Stimulated activated CD4-positive, alpha-beta T cell treated with anti-CD3 and anti-CD28 coated beads, Interleukin-4, amount 100 ng/mL, for 24 hours (primary cell): ENCODE measurements at places on chromosomes 1 and 21.

DNA sequence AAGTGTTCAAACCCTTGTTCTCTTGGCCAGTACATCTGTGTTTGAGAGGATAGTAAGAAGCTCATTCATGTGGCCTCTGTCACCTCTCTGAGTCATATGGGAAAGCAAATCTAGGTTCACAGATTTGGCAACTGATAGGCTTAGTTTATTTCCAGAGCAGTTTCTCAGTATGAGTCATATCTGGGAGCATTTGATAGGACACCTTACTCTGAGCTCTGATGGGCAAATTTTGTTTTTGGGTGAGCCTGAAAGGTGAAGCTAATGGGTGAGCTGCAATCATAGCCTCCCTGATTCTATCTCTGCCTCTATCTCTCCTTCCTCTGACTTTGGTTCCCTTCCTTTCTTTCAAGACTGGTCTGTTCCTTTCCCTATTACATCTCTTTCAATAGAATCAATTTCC, 134.4 kb downstream of the S1PR1 start:
- DNase-seq, result peak; percentile 23

GRCh38 chr1:87432685-87433084, 104.0 kb downstream of the LMO4 start:
- DNase-seq, result no peak

DNA sequence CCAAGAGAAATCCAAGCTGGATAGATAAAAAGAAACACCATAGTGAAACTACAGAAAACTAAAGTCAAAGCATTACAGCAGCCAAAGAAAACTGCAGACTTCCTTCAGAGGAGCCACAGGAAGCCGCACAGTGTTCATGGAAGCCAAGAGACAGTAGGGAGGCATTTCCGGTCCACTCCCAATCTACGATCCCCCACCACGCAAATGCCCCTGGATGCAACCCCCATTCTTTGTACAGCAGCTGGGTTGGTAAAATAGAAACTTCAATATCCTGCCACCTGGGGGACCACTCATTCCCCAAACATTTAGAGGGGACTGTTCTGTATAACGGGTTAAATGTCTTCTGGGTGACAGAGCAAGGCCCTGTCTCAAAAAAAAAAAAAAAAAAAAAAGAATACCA, 43.9 kb upstream of the TSPEAR start:
- peak; percentile 34 for DNase-seq

- DNase-seq, result no peak
These were observed 5.9 kb upstream of the SPRR4 start for GRCh38 chr1:152964536-152964935.

DNA sequence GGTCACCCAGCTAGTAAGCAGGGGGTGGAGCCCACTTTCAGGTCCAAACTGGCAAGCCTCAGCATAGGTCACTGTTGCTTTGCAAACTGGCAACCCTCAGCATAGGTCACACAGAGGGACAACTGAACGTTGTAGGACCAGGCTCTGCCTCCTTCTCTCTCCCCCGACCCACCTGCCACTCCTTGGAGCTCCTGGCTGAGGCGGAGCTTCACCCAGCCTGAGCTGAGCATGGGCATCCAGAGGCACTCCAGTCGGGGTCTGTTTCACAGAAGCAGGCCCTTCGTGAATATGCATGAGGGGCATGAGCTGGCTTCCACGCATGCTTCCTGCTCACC, 24.2 kb downstream of the CAPZB start:
- no peak for DNase-seq

DNA sequence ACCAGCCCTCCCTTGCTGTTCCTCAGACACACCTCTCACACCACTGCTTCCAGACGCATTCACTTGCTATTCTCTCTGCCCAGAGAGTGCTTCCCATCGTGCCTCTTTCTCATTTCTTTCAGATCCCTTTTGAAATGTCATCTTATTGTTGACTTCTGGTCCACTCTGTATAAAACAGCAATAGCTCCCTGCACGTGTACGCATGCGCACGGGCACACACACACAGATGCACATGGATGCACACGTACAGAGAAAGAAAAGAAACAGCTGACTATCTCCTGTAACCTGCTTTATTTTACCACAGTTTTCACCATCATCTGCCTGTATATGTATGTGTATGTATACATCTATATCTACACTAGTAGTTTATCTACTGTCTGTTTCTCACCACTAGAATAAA, 285.9 kb upstream of the NR5A2 start:
- no peak for DNase-seq

DNA sequence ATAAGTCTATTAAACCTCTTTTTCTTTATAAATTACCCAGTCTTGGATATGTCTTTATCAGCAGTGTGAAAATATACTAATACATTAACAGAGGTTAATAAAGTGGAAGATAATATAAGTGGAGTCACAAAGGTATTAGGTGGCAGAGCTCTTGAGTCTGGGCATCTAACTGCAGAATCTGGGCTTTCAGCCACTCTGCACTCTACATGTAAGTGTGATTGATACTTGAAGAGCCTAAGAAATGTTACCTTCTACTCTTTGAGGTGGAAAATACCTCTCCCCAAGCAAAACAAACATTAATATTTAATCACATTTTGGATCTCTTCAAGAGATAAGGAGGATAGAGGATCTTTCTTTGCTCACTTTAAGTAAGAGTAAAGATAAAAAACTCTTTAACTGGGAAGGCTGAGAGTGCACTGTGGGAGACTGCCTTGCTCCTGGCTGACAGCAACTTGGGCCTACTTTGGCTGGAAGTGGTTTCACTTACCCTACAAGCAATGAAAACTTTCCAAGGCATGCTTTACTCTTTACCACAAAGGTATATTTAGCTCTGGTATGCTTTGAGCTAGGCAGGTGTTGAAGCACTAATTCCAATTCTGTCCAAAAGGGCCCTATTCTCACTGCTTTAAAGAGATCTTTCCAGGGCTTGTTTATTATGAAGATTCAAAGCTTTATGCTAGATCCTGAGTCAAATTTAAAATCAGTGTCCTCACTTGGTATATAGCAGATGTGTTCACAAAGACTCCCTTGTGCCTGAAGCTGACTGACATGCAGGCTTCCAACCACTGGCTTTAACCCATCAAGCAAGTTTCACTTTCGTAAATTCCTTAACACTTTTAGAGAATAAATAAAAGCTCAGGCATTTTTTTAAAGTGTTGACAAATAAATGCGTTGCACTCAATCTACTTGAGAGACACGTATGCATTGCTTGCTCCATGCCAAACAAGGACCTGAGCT, 245.3 kb upstream of the ZP4 start:
- no peak for DNase-seq

DNA sequence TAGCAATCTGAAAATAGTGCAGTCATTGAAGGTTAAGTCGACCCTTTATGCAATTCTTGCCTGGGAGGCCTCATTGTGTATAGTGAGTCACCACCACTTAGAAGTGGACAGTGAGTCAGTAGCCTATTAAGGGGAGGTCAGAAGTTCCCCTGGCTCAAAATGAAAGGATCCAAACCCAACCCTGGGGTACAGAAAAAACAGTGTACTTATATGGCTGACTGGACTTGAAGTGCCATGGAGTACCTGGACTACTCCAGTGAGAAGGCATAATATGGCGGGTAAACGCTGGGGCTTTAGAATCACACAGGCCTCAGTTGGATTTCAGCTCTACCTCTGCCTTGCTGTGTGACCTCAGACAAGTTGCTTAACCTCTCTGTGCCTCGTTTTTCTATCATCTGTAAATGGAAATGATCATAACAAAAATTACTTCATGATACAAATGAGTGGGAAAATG, 2.2 kb upstream of the BCL9 start:
- DNase-seq, result peak; percentile 29

- no peak for DNase-seq
These were observed 14.3 kb downstream of the TRIM11 start for GRCh38 chr1:228392111-228392936.

GRCh38 chr1:15848929-15849774, 1.6 kb downstream of the SPEN start:
- DNase-seq, result peak; percentile 74

DNA sequence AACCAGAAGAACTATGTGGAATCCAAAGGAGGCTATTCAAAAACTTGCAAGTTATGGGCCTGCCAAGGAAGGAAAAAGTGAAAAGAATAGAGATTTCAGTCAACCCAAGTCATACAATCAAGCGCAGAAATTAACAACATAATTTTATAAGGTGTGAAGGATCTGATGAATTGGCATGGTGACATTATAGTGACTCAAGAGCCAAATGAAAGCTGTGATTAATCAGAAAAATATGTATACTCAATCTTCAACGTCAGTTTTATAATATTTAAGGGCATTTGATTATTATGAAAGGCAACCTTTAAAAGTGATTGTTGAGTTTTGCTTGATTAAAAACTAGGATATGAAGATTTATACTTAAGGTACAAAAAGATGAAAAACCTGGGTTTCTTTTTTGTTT, 37.8 kb upstream of the THEM4 start:
- no peak for DNase-seq

GRCh38 chr1:110594456-110595352, 11.5 kb downstream of the KCNA2 start:
- DNase-seq, result no peak

- no peak for DNase-seq
These were observed 16.4 kb upstream of the TNFRSF8 start for GRCh38 chr1:12046749-12047119.

- no peak for DNase-seq
These were observed 456 bp upstream of the SMYD2 start for GRCh38 chr1:214280386-214281020.

DNA sequence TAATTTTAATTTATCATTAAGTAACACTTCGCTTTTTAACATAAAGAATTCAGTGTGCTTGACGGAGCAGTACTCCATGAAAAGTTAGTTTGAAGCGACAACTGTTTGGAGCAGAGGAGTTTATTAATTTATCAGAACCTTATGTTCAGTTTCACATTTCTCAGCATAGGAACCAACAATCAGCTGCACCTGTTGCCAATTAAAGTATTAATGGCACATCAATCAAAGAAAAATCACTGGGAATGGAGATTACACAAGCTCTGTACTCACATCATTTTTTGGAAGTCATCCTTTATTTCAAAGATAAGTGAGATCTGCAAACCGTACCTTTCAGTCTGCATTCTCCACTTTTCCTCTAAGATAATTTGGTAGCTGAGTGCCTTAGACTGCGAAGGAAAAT, 344.6 kb downstream of the LMO4 start:
- DNase-seq, result no peak

- DNase-seq, result no peak
These were observed 12.4 kb downstream of the TARDBP start for GRCh38 chr1:11024874-11025203.

- DNase-seq, result no peak
These were observed 141.4 kb upstream of the RAB4A start for GRCh38 chr1:229129301-229130027.

DNA sequence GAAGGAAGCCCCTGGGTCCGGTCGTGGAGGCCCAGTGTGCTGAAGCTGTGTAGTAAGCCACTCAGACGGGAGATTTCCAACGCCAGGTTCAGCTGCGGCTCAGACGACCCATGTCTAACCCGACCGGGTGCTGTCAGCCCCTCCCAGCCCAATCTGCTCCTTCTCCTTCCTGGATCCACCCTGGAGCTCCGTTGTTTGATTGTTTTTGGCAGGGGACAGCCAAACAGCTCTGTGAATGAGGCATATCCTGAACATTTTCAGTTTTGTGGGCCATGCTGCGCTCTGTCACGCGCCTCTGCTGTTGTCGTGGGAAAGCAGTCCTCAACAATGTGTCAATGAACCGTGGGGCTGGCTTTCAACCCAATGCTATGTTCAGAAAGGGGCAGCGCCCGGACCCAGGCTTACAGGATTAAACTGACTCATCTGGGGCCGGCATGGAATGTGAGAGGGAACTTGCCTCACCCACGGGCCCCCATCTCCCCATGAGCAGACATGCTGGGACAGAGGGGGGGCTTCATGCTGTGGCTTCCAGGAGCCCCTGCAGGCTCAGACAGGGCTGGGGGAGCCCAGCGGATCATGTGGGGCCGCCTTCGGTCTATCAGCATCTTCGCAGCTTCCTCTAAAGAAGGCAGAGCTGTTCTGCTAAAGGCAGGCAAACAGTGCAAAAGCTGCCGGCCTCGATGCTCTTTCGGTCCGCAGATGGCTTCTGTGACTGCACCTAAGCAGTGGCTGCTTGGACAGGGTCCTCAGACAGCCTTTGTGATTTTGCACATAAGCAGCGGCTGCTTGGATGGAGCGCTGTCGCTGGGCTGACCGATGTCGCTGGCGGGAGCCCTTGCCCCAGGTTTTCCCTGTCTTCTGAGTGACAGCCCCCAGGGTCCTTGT, 101.7 kb downstream of the RIPK4 start:
- DNase-seq, result no peak

- DNase-seq, result peak; percentile 51
These were observed 55.9 kb downstream of the ITPKB start for GRCh38 chr1:226682871-226683814.

- no peak for DNase-seq
These were observed 40.2 kb downstream of the STX6 start for GRCh38 chr1:180982422-180982821.

- peak; percentile 72 for DNase-seq
These were observed 51.8 kb downstream of the EDN2 start for GRCh38 chr1:41432481-41433280.

DNA sequence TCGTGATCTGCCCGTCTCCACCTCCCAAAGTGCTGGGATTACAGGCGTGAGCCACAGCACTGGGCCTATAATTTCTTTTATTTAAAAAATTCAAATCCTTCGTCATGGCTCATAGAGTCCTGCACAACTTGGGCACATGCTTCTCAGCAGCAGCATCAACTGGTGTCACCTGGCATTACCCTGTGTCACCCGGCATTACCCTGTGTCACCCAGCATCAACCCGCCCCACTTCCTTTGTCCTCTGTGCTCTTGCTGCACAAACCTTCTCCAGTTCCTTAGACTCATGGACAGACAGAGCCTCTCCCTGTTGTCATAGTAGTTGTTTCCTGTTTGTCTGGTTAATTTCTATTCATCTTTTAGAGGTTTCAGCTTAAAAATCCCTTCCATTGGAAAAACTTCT, 121.2 kb upstream of the SERBP1 start:
- DNase-seq, result no peak

- DNase-seq, result no peak
These were observed 63.9 kb upstream of the GOLT1A start for GRCh38 chr1:204277563-204278219.

DNA sequence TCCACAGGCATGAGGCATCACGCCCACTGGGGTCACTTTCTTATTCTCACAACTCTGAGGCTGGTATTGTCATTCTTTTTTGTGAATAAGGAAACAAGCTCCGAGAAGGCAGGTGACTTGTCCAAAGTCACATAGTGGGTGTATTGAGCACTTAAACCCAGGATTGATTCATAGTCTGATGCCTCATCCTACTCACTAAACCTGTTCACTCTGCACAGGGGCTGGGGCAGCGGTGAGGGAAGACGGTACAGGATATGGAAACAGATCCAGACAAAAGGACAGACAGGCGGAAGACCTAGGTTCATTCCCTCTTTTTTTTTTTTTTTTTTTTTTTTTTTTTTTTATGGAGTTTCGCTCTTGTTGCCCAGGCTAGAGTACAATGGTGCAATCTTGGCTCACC, 56.6 kb downstream of the NKAIN1 start:
- DNase-seq, result no peak

DNA sequence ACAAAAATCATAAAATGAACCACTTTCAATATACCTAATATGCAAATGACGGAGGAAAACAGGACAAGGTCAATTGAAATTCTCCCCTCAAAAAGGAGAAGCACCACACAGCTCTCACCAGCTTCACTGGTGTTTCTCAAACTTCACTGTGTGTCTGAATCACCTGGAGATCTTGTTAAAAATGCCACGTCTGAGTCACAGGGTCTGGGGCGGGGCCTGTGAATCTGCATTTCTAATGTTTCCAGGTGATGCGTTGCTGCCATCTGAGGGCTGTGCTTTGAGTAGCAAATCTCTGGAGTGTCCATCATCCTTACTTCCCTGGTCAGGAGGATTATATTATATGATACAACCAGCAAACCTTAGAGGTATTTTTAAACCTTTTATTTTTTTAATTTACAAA, 9.0 kb downstream of the CLDN19 start:
- peak; percentile 62 for DNase-seq

GRCh38 chr1:112618721-112619517, at the start of gene ST7L:
Gene ST7L (minus strand): TSS chr1:112619141. CDS start chr1:112619113, 28 bp downstream.
- DNase-seq, result peak; percentile 60
